ENCODE measurements at places on chromosomes 2 and 18. TPM values are rescaled to one million over a fixed set of nuclear protein-coding genes. Genes with fewer than 3 reads are reported as not detected.
A peak's percentile ranks its signal among the peaks of the same experiment; 100 is the strongest.

DNA sequence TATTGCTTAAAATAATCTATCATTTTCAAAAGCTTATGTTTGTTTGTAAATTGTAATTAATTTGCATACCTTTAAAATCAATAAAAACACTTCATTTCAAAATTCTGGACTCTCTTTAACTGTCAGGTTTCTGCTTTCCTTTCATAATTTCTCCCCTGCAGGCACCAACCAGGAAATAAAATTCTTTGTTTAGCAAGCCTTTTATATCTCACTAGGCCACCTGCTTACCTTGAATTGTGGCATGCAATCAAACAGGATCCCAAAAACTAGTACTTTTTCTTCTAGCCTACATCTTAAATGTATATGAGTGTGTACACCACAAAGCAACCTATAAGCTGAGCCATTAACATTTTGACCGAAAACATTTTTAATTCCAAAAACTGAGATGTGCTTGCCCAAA lies 233.1 kb downstream of the NR4A2 start:
- DNase-seq, result no peak

GRCh38 chr2:133142087-133142486 lies 426.2 kb downstream of the NCKAP5 start:
- no peak for DNase-seq

Gene HTR2B
- total RNA-seq, result not detected

DNA sequence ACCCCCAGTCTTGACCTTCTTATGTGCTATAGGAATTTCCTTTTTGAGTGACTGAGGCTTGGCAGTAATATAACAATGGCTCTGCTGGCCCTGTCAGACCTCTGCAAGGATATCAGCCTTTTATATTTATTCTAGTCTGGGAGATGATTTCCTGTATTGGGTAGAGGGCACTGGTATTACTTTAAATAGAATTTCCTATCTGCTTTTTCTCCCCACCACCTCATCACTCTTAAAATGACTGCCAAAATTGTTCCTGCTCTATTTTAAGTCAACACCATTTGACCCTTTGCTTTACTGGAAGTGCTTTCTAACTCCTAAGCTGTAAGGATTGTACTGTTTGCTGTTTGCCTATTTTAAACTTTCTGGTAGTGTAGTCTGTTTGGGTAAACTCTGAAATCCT lies 658.4 kb upstream of the FSHR start:
- DNase-seq, result no peak

DNA sequence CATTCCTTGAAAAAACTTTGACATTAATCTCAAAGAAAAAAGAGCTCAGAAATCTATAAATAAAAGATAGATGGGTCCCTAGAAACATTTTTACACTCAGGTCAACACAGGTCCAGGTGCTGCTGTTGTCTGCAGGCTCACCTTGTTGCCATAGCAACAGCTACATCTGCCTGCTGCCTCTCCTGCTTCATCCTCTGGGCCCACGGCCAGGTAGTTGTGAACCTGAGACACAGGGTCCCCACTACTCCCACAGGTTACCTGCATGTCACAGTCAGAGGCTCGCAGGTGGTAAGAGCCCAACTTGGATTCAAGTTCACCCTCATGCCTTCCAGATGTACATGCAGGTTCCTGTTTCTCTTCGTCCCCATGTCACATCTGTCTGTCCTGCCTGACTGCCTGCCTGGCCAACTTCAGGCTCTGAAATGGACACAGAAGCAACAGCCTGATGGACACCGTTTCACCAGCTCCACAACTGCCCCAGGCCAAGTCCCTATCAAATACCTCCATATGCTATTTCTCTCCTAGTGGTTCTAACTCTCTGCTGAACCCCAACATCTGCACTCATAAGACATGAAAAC lies 88.3 kb upstream of the SALL3 start:
- DNase-seq, result no peak

- DNase-seq, result no peak
Measured at GRCh38 chr2:18977409-18977808, 381.0 kb downstream of the OSR1 start.

- DNase-seq, result no peak
Measured at GRCh38 chr18:35923939-35924684, 48.4 kb upstream of the RMP24 start.

GRCh38 chr2:138600732-138601457 lies 99.3 kb downstream of the SPOPL start:
- DNase-seq, result no peak

DNA sequence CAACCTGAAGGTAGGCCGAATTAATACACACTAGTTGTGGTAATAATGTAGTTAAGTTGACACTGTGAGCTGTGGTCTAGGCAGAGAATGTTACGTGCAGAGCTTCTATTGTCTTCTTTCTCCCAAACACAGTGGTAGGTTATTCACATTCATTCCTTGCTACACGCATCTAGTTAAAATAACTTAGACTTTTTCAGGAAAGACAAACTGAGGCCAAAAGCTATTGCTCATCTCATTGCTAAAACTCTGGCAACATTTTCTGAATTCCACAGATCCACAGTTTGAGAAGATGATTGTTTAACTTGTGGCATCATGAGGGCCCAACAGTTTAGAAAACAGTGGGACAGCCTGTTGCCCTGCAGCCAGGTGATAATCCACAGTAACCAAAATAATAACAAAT lies 850.4 kb upstream of the FSHR start:
- DNase-seq, result no peak

GRCh38 chr2:64534363-64534762 lies 10.2 kb downstream of the AFTPH start:
- DNase-seq, result no peak

DNA sequence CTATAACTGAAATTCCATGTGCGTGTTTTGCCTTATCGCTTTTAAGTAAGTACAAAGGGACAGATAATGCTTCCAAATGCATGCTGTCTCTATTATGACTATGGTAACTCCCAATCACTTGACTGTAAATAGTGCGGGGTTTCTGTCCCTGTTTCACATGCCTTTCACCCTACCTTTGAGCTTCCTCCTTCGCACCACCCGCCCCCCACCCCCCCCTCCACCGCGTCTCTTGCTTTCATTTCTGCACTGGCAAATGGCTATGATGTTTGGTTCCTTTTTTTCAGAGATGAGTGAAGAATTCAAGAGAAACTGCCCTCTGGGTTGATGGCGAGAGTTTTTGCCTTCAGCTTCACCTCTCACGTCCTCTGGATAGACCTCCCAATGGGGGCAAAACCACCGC lies 25.0 kb upstream of the SPP2 start:
- DNase-seq, result no peak

Gene GALR1
- not detected for total RNA-seq

GRCh38 chr2:238274152-238274865 lies 14.1 kb downstream of the PER2 start:
- no peak for DNase-seq

Gene RSAD2
- total RNA-seq, result not detected

DNA sequence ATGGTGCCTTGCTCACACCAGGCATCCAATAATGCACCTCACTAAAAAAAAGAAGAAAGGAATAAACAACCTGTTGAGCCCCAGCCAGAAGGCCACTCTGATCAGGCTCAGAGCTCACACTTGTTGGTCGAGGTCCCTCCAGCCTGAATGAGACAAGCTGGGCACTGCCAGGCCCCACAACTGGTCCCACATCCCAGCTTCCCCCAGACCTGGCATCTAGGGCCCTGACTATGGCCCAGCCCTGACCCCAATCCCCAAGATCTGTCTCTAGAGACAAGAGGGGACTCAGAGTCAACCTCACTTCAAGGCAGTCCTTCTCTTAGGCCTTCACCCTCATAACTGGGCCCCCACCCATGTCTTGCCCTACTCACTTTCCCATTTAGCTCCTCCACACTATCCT lies 22.4 kb downstream of the TEX51 start:
- no peak for DNase-seq

- no peak for DNase-seq
Measured at GRCh38 chr2:156538083-156538504, 101.9 kb downstream of the GPD2 start.

DNA sequence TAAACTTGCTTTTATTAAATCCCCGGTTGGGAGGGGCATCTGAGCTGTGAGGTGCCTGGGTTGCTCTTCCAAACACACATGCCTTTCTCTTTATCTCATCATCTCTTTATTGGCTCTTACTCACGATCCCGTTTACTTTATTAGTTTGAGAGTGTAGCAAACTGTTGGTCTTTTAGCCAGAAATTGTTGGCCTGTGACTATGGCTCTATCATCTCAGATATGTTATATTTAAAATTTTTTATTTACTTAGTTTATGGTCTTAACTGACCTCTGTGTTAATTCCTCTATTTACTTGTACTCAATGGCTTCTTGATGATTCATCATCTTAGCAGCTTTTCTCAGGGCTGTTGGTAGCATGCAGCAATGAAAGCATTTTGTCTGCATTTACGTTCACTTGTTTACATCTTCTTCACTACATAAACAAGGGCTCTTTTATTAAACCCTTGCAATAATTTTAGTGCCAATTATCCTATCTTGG lies 408.4 kb downstream of the HRH4 start:
- no peak for DNase-seq

DNA sequence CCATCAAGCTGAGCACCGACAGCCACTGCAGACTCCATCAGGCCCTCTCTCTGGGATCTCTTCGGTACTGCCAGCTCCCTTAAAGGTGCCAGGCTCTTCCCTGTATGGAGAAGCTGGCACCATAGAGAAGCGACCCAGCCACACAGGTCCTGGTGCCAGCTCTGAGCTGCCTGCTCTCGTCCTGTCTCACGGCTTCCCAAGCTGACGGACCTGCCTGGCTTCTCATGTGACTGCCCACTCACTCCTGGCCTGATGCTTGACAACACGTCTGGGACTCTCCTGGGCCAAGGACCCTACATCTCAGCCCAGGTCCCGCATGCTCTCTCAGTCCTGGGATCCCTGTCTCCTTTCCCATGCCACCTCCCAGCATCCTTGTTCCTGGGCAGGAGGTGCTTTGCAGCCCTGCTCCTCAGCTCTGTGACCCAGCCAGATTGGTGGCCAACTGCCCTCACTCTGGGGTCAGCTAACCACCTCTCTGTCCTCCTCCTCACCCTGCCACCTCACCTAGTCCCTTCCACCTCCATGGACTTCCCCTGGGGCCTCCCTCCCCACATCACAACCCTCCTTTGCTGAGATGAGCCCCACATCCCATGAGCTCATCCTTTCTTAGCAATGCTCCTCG lies 12.5 kb upstream of the ATOH8 start:
- DNase-seq, result no peak

Gene RFX8
- not detected for total RNA-seq

GRCh38 chr2:204257781-204258180 lies 287.5 kb upstream of the PARD3B start:
- no peak for DNase-seq

Gene RNU2-63P
- total RNA-seq, result 2.7 TPM

Gene SCYGR4
- not detected for total RNA-seq

GRCh38 chr18:6960656-6961055 lies 156.9 kb downstream of the LAMA1 start:
- no peak for DNase-seq

DNA sequence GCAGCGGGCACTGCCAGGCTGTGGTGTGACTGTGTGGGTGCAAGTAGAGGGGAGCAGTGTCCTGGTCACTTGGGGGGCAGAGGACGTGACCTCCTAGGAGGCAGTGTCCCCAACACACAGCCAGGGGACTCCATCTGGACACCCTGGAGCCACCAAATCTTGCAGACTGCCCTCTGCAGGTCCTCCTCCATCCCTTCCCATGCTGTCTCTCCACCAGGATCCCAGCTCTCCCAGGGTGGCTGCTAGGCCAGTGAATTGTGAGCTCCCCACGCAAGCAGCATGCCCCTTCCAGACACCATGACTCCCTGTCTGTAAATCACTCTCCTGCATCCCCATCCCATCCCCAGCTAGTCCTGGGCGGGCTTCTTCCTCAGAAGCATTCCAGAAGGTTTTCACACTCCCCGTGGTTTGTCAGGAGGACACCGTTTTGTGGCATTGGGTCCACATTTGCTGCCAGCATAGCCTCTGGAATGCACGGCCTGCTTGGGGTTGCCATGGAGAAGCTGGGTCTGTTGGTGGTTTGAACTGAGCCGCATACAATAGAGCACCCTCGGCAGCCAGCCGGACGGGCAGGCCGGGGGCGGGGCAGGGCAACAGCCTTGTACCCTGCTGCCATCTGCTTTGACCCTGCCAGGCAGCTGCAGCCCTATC lies 210.7 kb downstream of the KLHL29 start:
- peak; percentile 77 for DNase-seq

Gene CTAGE1
- 0.12 TPM for total RNA-seq

DNA sequence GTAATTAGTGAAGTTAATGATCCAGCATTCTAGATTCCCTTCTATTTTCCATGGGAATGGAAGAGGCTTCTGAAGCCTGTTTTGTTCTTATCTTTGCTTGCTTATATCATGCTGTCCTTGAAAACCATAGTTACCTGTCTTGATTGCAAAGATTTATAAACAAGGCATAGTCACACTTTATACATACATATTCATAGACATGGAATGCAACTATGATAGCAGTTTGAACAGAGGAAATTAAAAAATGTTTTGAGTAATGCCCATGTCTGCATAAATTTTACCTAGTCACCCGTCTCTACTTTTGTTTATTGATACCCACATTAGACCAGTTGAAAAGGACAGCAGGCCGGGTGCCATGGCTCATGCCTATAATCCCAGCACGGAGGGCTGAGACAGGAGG lies 289.0 kb downstream of the PTPRM start:
- no peak for DNase-seq

DNA sequence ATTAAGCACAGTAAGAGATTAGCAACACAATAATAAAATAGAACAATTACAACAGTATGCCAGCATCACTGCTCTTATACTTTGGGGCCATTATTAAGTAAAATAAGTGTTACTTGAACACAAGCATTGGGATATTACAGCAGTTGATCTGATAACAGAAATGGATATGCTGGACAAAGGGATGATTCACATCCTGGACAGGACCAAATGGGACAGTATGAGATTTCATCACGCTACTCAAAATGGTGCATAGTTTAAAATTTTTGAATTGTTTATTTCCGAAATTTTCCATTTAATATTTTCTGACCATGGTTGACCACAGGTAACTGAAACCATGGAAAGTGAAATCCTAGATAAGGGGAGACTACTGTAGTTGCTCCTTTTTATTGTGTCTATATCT lies 138.2 kb downstream of the UBR3 start:
- DNase-seq, result no peak

DNA sequence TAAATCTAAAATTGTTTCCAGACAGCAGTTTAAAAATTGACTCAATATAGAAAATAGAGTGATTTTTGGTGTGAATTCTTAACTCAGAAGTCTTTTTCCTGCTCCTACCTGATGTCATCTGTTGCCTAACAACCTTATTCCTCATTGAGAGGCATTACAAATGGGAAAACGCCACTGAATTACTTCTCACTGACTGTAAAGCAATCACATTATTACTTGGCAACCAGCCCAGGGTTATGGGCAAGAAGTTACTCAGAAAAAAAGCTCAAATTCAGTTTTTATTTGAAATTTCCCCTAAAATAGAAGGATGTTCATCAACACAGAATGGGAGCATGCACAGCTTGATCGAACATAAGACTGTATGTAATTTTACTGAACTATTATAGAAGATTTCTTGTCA lies 201.8 kb upstream of the GULP1 start:
- DNase-seq, result no peak

- no peak for DNase-seq
Measured at GRCh38 chr18:37698508-37699040, 133.0 kb upstream of the CELF4 start.

GRCh38 chr2:128386066-128386465 lies 67.4 kb upstream of the HS6ST1 start:
- DNase-seq, result peak; percentile 69

Gene MYOM1
- 1.5 TPM for total RNA-seq

Gene LCT
- not detected for total RNA-seq
